ENCODE measurements at places on chromosomes 11 and 22.

DNA sequence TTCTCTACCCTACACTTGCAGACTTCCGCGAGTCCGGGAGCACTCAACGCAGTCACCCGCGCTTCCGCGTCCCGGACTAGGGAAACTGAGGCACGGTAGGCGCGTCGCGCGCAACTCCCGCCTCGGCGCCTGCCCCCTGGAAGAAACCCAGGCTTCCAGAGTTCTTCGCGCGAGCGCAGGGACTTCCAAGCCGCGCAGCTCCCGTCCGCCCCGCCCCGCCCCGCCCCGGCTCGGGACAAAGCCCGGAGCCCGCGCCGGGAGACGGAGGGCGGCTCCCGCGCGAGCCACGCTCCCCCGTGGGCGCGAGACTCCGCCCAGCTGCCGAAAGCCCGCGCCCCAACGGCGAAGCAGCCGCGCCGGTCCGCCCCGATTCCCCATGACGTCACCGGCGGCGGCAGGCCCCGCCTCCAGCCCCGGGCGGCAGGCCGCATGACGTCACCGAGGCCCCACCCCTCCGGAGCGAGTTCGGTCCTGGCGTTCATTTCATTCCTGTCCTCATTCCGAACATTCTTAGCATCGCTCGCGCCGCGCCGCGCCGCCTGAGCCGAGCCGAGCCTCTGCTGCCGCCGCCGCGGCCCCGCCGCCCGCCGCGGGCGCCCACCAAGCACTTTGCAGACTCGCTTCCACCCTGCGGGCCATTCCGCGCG is at the start of gene TEAD1:
Gene TEAD1 (plus strand): TSS at position 498 of the 647 bp plus-strand sequence.
- peak; percentile 95 for DNase-seq

DNA sequence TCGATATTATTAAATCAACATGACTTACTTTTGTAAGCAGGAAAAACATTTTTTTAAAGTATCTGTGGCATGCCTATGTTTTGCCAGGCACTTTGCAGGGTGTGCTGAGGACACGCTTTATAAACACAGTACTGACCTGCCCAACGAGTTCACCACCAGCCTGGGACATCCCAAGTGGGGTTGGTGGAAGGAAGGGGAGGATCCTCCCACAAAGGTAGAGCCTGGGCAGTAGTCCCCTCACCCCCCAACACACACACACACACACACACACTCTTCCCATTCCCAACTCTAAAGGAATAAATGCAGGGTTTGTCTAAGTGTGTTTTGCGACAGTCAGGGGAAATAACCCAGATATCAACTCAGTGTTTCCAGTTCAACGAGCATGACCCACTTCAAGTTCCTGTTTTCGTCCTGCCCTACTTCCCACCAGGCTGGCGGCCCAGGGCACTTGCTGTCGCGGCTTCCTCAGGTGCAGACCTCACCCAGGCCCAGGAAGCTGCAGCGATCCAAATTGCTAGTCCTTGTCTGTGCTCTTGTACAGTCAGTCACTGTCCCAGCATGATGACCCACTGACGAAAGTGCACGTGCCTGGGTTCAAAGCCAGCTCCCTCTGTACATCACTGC is 3.1 kb downstream of the CERK start:
- no peak for DNase-seq

DNA sequence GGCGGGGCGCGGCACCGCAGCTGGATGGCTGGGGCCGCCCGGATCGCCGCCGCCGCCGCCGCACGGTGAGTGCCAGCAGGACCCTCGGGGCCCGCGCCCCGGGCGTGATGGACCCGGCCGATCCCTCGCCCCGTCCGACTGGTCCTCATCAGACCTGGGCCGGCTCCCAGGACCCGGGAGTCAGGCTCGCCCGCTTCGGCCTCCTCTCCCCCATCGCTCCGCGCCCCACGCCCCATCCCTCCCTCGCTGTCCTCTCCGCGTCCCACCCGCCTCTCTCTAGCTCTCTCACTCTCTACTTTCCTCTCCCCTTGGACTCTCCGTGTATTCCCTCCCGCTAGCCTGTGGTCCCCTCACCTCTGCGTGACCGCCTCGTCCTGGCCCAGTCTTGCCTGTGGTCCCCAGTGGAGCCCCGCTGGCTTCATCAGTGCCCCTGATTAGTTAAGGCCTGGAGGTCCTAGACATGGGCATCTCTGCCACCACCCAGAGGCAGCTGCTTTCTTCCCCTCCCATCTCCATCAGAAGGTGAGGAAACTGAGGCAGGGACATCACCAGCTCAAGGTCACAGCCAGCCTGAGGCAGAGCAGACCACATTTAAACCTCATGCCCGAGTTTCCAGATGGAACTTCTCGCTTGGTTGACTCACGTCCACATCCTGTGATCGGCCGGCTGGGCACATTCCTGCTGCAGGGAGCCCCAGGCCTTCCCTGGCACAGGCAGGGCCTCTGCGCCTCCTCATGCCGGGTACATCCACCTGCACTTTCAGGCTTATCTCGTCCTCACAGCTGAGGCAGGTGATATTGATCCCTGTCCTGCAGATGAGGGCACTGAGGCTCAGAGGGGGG is 429 bp downstream of the SLC39A13 start:
- DNase-seq, result no peak

GRCh38 chr11:79960461-79960860 is 519.6 kb upstream of the TENM4 start:
- DNase-seq, result no peak

- DNase-seq, result no peak
These were observed 4.6 kb downstream of the ISX start for GRCh38 chr22:35070451-35071093.

DNA sequence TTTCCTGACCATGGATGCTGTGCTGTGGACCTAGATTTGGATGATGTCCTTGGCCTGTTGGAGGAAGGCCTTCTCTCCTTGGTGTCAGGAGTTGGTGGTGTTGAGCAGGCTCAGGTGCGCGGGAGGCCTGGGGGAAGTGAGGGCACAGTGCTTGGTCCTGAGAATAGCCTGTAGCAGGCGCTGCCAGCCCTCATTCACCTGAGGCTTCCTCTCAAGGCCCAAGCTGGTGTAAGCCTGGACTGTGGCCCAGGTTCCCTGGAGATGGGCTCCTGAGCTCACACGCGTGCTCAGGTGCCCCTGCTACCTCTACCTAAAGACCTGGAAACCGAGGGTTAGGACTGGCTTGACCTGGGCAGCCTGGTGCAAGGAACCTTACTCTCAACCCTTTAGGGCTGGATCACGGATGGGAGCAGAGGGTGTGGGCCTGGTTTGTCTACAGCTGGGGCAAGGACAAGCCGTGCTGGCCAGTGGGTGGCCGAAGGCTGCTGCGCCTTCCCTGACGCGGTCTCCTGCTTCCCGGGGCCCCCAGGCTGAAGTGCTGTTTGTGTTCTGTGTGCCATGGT is 7.8 kb upstream of the GRAMD4 start:
- no peak for DNase-seq

GRCh38 chr11:126405374-126405773 is 49.9 kb downstream of the ST3GAL4 start:
- DNase-seq, result no peak

- DNase-seq, result no peak
These were observed 377.4 kb downstream of the DYNC2H1 start for GRCh38 chr11:103486604-103487003.

- DNase-seq, result no peak
These were observed 75.7 kb downstream of the GRAMD1B start for GRCh38 chr11:123505546-123506299.

DNA sequence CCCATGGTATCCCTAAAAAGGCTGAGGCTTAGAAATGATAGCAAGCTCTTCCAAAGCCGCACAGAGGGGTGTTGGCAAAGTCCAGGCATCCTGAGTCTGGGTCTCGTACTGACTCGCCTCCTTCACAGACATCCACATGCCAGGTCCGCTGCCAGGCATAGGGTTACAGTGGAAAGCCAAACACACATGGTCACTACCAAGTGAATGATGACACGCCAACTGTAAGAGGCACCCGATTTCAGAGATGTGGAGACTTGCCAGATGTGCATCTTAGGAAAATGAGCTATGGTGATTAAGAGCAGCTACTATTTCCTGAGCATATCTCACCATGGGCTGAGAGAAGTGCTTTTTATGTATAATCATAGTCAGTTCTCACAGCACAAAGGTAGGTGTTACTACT is 314.9 kb downstream of the MIAT start:
- DNase-seq, result no peak

DNA sequence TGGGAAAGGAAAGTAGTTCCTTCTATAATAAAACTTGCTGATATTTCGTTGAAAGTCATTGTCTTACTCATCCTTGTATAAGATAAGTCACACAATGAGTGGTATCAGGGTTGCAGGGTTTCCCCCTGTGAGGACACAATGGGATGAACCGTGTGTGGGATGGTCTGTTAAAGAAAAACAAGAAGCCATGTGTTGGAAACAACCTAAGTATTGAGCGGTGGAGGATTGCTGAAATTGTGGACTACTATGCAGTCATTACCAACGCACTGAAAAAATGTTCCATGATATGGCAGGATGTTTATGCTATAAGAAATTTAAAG is 28.6 kb downstream of the PTPRJ start:
- DNase-seq, result no peak

GRCh38 chr11:75823415-75823814 is 8.4 kb downstream of the UVRAG start:
- no peak for DNase-seq

GRCh38 chr22:42978453-42979103 is 36.4 kb downstream of the PACSIN2 start:
- peak; percentile 24 for DNase-seq

DNA sequence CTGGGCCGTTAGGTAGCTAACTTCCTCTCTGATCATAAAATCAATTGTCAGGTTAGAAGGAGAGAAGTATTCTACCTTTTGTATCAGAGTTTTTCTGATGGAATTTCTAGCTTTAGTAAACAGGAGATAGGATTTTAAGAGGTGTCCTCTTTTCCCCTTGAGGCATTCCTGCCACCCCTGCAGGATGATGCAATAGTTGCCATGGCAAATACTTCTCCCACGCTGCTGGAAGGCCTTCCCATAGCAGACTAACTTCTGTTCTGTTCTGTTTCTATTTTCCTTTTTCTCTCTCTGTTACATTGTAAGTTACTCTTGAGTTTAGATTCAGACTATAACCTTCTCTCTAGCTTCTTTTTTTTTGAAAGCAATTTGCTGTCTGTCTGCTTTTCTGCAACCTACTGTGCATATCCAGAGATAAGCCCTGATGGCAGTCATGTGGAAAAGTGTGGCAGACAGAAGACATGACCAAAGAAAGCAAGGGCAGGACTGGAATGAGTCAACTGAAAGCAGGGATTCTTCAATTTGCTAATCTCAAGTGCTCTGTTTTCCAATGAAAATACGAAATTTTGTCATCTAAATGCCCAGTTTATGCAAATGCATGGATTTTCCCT is 679.1 kb downstream of the DLG2 start:
- no peak for DNase-seq

DNA sequence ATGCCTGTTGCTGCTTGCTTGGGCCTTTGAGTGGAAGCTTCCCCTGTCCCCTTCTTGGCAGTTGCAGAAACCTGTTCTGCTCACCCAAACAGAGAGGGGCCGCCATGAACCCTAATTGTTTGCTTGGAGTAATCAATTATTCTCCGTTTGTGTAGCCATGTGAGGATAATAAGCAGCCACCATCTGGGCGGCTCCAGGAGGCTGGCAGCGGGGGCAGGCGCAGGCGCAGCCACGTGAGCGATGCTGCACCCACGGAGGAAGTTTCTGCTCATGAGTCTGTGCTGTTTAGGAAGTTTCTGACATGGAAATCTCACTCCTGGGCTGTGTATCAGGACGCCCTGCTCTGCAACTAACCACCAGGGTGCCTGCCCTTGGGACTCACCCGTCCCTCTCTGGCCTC is 90.1 kb downstream of the MPPED1 start:
- no peak for DNase-seq

- no peak for DNase-seq
These were observed 7.2 kb downstream of the PIWIL4 start for GRCh38 chr11:94574193-94574961.

- no peak for DNase-seq
These were observed 2.5 kb downstream of the PKP3 start for GRCh38 chr11:396511-396947.

DNA sequence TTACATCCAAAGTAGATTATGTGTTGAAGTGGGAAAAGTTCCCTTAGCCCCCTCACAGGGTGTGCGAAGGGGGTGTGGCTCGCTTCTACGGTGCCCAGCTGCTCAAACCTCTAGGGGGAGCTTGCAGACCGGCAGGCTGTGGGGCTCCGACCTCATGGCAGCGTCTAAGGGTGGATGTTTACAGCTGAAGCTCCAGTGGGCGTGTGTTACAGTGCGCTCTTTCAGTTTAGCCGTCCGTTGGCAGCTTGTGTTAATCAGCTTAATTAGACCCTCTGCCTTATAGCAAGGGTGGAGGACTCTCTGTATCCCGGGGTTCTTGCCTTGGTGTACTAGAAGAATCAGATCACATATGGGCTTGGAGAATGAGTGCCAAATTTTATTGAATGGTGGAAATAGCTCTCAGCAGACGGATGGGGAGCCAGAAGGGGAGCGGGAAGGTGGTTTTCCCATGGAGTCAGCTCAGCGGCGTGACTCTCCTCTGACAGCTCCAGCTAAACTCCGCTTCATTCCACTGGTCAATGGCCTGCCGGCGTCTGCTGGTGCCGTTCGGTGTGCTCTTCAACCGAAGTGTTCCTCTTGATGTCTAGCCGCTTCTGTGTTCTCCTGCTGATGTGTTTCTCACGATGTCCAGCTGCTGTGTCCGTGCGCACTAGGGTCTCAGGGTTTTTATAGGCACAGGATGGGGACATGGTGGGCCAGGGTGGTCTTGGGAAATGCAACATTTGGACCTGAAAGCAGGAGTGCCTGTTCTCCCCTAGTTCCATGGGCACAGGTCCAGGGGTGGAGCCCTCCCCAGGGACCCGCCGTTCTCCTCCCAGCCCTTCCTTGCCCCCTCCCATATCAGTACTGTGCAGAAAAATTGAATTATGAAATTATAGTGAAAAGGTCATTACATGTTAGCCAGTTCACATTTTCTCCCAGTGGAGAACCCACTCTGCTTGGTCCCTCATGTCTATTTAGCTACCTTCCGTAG is 28.6 kb upstream of the OR10G7 start:
- DNase-seq, result peak; percentile 41

- no peak for DNase-seq
These were observed 13.1 kb upstream of the MFRP start for GRCh38 chr11:119359365-119360214.

DNA sequence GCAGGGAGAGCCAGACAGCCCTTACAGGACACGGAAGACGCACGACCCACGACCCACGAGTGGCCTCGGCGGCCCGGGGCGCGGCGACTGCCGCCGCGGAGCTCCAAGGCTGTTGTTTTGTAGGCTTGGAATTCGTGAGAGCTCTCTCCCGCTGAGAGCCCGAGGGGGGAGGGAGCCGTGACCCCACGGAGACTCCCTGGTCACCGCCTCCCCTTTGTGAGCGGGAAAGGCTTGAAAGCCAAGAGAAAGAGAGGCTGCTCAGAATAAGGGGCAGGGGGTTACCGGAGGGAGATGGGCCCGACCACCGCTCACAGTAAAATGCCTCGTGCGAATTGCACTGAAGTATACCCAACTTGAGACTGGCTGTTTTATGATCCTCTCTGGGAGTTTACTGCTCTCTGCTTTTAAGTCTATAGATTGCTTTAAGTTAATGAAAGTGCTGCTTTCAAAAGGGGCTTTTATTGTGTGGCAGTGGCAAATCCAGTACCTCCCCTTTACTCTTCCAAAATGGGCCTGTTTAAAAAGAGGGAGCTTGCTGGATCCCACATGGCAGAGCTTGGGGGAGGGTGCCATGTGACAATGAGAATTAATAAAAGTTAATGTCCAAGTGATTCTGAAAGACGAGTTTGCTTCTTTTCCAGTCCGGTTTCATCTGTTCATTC is 2.9 kb downstream of the PKNOX2 start:
- DNase-seq, result peak; percentile 86

GRCh38 chr11:33970984-33971466 is 79.1 kb upstream of the LMO2 start:
- peak; percentile 47 for DNase-seq

- DNase-seq, result no peak
These were observed 61.1 kb downstream of the LINC01488 start for GRCh38 chr11:69542314-69543168.

- DNase-seq, result no peak
These were observed 49.9 kb downstream of the BTG4 start for GRCh38 chr11:111462329-111462728.

All from neuronal stem cell (in vitro differentiated cells).